ENCODE measurements at places on chromosomes 1 and 21.
A peak's percentile ranks its signal among the peaks of the same experiment; 100 is the strongest.

DNA sequence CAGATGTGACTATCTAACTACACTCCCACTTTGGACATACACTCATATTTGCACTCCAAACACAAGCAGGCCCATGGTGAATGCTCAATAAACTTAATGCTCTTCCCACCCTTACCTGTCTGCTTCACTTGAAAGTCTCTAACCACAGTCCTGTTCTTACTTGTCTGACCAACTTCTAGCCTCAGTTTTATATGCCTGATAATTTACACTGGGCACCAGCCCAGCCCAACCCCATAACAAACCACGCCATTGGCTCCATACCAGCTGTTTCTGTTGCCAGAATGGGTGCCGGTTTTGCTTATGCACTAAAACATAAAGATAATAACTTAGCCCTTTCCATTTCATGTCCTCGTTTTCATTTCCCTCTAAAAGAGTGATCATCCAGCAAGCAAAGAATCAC is 395.4 kb downstream of the NTNG1 start:
- no peak for DNase-seq

DNA sequence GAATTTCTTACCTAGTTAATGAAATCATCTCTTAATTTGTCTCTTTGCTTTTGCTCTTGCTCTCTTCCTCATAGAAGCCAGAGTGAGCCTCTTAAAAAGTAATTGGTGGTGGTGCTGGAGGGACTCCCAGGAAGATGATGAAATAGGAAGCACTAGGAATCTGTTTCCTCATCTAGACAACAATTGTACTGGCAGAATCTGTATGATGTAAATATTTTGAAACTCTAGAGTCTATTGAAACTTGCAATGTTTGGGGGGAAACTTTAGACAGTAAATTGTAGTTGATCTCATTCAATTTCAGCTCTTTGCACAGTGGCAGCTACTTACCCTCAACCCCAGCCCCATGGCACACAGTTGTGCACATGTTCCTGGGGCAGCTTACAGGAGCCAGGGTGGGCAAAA is 10.6 kb downstream of the RGSL1 start:
- no peak for DNase-seq

DNA sequence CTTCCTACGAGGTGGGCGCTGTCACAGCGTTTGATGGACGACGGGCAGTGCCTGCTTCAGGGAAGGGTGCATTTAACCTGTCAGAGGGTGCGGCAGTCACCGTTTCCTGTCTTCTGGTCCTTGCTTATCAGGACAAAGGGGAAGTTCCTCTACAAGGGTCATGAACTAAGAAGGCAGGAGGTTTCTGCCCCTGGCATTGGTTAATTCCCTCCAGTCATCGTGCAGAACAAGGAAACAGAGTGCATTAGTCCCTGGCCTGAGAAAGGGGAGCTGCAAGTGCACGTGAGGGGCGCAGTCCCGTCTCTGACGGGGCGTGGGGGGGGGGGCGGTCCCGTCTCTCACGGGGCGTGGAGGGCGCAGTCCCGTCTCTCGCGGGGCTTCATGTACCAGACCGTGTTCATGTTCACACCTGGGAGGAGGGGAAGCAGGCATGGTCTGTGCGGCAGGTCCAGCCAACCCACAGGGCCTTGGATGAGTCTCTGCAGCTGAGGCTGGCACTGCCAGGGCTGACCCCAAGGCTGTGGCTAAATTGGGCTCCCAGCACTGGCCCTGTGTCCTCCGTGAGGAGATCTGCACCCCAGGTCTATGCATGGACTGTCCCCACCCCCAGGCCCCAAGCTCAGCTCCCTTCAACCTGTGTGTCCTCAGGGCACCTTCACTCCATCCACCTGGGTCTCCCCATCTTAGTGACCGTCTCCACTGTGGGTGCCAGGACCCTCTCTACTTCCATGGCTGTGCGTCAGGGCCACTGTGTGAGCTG is 89.2 kb upstream of the COL6A1 start:
- no peak for DNase-seq

DNA sequence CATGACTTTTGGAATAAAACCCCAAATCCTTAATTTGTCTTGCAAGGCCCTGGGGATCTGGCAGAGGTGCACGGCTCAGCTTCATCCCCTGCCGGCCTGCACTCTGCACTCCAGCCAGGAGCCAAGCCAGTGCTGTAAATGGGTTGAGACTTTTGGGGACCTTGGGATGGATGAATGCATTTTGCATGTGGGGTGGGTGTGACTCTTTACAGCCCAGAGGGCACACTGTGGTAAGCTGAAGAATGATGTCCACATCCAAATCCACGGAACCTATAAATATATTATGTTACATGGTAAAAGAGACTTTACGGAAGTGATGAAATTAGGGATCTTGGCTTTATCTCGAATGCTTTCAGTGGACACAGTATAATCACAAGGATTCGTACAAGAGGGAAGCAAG is 177.8 kb downstream of the EDEM3 start:
- no peak for DNase-seq

- peak; percentile 58 for DNase-seq
Measured at GRCh38 chr1:157170677-157171515, 32.7 kb upstream of the ETV3 start.

DNA sequence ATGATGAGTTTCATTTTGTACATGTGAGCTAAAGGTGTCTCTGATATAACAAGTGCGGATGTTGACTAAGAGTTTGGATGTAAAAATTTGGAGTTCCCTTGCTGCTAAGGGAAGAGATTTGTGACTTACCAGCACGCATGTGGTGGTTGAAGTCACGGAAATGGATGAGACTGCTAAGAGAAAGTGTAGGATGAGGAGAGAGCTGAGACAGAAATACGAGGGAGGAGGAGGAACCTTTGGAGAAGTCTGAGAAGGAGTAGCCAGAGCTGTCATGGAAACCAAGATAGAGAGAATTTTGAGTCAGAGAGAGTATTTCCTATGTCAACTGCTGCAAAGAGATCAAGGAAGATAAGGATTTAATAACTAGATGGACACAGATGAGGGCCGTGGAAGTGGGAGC is 106.5 kb upstream of the COL24A1 start:
- no peak for DNase-seq

All from NCI-H1930 (cell line).